MV-4-11 (cell line): ENCODE measurements at places on chromosomes 4 and X.

DNA sequence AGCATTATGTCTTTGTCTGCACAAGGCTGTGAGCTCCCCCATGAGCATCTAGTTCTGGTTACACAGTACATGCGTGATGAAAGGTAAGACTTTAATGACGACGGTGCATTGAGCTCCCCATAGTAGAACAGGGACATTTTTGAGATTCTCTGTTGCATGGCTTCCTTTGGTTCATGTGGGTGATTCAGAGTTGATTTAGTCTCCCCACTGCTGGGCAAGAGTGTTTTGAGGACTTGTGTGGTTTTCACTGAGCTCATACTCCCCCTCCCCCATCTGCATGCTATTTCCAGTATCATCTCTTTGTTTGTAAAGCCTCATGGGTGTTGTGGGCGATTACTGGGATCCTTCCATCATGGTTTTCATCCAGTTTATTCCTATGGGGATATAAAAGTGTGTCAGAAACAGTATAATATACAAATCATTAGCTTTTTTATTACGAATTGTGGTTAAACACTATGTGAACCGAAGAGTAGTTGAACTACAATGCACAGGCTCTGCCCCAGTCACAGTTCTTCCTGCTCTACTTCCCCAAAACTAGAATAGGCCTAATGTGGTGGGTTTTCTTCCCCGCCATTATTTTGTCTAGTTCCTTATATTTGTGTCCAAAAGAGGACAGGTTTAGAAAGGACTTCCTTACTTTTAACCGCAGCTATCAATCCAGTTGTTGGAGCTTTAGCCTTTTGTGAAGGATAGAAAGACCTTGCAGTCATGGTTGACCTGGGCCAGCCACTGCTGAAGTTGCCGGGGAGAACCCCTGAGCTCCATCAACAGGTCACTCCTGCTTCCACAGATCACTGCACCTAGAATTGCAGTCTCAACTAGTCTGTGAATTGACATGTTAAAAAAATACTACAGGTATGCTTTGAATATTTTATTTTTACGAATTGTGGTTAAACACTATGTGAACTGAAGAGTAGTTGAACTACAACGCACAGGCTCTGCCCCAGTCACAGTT lies 30.4 kb downstream of the KIT start:
- peak; percentile 98 for DNase-seq

DNA sequence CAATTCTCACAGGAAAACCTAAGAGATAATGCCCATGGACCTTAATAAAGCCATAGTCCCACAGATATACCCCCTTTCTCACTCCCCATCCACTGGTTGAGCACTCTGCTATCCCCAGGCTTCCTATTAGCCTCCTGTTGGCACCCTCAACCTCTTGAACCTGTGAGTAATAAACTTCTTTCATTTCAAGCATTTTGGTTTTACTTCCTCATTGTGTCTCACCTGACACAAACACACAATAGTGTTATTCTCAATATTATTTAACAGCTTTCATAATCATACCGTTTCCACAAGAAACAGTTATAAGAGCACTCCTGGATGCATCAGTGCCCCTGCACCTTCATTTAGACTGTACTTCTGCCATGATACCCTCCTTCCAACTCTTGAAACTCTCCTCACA lies 56.8 kb downstream of the TRPC5 start:
- no peak for DNase-seq

- no peak for DNase-seq
These were observed 17.5 kb downstream of the ANKRD50 start for GRCh38 chr4:124694946-124695598.

DNA sequence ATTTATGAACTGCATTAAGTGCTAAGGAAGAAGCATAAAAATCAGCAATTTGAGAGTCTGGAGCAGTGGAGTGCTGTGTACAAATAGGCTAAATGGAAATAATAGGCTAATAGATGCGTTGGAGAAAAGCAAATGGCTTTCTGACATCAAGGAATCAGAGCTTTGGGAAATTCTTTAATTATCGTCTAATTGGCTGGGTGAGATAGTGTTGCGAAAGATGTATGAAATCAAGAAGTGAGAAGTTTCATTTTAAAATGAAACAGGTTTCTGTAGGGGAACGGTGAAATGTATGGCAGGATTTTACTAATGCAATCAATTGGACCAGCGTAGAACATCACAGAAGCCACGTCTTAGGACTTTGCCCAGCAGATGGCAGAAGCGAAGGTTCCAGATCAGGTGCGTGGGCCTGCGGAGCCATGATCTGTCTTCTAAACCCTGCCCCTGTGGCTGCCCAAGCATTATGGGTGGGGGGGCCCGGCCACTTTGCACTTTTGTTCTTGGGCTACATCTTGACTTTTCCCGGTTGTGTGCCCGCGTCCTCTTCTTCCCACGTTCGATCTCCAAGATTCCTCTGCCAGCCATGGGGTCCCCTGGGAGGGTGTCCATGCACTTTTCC lies 118.5 kb upstream of the SHISA3 start:
- DNase-seq, result peak; percentile 42

- no peak for DNase-seq
These were observed 359.2 kb downstream of the CCSER1 start for GRCh38 chr4:90486346-90486745.
